Effector CD8-positive, alpha-beta T cell (primary cell): ENCODE measurements at places on chromosomes 3 and 15.

GRCh38 chr3:67094774-67095173 is 96.7 kb downstream of the KBTBD8 start:
- no peak for DNase-seq

DNA sequence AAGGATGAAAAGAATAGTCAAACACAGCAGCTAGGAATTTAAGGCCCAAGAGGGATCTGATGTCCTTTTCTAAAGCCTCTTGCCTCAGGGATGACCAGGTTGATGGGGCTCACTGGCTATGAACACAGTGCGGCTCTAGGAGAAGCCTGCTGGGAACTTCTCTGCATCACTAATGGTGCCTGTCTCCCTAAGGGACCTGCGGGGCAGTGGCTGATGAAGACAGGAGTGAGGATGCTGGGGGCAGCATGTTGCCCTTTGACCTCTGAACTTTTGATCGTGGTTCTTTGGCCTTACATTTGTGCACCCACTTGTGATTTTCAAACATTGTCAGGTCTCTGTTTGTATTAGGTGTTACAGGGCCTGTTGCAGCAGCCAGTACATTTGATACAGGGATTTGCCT is 64.9 kb upstream of the KLHL25 start:
- DNase-seq: no peak

GRCh38 chr15:95263751-95264150 is 1032.4 kb downstream of the MCTP2 start:
- DNase-seq: no peak

- no peak for DNase-seq
These were observed 6.3 kb upstream of the PKM start for GRCh38 chr15:72237029-72237852.

DNA sequence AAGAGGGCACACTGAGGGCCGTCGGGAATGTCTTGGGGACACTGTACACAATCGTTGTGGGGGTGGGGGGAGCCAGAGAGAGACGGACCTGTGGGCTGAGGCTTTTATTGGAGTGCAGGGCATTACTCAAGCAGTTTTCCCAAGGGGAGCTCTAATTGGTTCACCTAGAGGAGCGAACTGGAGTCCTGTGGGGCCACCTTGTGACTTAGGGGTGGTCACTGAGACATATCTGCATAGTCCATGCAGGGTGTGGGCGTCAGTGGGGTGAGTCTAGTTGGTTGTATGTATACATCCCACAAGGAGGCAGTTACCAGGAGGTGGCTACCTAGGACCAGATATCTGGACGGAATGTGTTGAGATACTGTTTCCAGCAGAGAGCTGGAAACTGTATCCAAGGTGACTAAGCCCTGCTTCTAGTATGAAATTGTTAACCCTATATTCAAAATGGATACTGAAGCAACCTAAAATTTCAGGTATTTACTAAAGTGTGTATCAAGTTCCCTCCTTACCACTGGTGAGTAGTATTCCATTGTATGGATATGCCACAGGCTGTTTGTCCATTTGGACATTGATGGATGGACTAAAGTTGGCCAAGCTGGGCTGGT is 2.6 kb upstream of the PIGZ start:
- no peak for DNase-seq

- DNase-seq: no peak
These were observed 12.6 kb downstream of the TIPARP start for GRCh38 chr3:156687023-156687422.

GRCh38 chr3:66486202-66486601 is 14.6 kb downstream of the LRIG1 start:
- no peak for DNase-seq

- DNase-seq: no peak
These were observed 818 bp downstream of the PPP1R2 start for GRCh38 chr3:195542316-195542697.

DNA sequence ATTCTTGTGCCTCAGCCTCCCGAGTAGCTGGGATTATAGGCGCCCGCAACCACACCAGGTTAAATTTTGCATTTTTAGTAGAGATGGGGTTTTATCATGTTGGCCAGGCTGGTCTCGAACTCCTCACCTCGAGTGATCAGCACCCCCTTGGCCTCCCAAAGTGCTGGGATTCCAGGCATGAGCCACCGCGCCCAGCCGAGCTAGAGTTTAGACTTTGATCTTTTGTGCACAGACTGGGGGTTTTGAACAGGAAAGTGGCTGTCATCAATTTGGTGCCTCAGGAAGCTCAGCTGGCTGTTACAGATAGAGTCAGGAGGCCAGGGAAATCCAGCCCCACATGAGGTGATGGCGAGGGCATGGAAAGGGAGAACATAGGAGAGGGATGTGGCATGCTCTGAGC is 19.3 kb upstream of the IREB2 start:
- no peak for DNase-seq

DNA sequence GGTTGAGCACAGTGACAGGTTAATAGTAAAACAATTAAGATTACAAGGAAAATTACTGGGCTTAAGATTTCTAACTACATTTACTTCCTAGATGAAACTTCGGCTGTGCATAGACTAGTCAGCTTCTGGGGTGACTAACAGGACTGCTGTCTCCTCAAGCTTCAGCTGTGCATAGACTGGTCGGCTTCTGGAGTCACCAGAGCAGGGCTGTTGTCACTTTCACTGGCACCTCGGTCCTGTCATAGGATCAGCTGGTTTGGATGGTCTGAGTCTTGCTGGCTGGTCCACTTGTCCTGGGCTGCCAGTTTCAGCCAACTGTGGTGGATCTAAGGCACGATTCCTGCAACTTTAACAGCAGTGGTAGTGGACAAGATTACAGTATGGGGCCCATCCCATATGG is 23.9 kb upstream of the ACAD9 start:
- DNase-seq: no peak

- no peak for DNase-seq
These were observed 417.7 kb upstream of the TBL1XR1 start for GRCh38 chr3:177615015-177615414.

GRCh38 chr3:67362686-67363085 is 291.7 kb downstream of the SUCLG2 start:
- DNase-seq: no peak

DNA sequence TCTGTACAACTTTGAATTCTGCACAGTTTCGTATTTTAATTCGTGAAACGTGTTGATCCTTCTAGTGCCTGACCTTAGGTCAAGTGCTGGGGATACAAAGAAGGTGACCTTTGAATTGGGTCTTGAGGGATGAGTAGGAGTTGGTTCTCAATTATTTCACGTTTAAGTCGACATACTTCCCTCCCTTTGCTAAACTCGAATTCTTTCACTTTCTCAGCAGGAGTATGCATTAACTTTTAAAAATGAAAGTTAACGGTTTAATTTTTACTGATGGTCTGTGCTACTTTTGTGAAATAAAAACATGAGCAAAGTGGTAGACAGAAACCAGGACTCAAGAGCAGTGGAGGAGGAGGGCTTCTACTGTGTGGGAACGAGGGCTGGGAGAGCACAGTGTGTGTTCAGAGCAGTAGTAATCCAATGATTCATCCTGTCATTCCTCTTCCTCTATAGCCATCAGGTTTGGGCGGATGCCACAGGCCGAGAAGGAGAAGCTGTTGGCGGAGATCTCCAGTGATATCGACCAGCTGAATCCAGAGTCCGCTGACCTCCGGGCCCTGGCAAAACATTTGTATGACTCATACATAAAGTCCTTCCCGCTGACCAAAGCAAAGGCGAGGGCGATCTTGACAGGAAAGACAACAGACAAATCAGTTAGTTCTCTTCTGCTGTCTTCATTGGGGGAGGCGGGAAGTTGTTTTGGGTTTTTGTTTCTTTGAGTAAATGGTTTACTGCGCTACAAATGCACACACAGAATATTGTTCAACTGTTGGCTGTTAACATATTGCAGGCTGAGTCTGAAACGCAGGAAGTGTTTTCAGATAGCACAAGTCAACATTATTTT is 78.6 kb upstream of the TSEN2 start:
- DNase-seq: no peak

DNA sequence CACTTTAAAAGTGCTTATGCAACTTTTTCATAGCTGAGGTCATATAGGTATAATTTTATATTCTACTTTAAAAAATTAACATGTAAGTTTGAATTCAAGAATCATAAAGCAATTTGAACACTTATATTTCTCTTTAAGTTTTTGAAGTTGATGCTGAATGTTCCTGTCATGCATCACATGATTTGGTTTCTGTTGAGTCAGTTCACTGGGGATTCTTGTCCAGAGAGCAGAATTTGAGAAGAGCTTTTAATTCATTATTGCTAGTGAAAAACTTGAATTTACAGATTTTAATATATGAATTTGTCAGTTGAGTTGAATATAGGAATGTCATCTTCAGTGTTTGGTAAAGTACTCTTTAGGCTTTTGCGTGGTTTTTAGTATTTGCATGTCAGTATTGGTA is 7.9 kb downstream of the SLC25A26 start:
- DNase-seq: no peak

DNA sequence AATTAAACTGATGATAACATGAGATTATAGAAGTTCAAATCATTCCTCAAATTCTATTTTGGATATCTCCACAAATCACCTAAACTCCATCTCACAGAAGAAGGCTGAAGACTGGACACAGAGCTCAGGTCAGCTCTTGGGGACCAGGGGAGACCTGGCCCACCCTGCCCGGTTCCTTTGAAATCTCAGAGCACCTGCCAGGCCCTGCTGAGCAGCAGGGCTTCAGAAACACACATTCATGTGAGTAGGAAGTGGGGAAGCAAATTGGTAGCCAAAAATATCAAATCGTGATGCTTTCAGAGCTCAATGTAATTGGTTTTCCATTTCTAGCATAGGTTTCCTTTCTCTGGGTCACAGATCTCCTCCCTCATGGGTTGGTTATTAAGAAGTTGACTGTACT is 76.2 kb downstream of the OCA2 start:
- no peak for DNase-seq

GRCh38 chr3:134104031-134104430 is 74.3 kb upstream of the SLCO2A1 start:
- DNase-seq: no peak

DNA sequence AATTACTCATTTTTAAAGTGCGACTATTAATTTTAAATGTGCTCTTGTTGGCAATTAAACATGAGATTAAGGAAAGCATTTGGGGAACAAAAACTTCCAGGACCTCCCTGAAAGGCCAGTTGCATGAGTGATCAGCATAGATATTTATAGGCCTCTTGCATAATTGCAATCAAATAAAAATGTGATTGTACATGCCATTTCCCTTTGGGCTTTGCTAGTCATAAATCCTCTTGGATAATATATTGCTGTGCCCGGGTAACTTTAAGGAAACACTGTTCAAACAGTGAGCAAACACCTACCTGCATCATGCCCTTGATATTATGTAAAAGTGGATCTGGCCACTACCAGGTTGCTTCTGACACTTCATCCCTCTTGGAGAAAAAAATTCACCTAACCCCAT is 239.1 kb downstream of the MCTP2 start:
- no peak for DNase-seq
